ENCODE measurements at places on chromosomes 1 and 21.

- peak; percentile 45 for DNase-seq
Observed at GRCh38 chr1:117674521-117675400, 68.9 kb downstream of the TENT5C start.

DNA sequence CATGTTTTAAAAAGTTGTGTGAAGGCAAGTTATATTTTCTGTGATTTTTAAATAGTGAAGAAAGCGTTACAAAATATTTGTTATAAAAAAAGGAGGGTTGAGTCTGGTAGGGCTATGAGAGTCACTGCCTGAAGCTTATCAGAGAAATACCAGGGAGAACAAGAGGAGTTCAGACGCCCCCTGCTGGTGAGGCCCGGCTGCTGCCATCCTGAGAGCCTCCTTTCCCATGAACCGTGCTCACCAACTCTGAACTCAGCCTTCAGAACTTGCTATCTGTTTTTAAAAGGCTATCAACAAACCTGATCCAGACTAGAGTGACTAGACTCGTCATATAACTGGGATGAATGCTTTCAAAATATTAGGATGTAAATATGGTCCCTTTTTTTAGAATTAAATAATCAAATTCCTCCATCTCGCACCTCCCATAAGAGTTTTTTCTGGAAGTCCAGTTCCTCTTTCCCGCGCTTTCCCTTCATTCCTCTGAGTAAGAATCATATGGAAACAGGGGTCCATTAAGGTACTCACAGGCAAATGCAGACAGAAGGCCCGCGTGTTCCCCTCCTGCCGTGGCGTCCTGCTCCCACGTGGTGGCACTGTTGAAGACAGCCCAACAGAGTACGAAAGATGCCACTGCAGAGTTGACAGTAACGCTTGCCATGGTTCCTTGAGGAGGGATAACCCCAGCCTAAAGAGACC is 26.2 kb upstream of the SPATA6 start:
- DNase-seq: peak; percentile 33

GRCh38 chr1:110538075-110538474 is 19.1 kb upstream of the KCNA10 start:
- DNase-seq: no peak

DNA sequence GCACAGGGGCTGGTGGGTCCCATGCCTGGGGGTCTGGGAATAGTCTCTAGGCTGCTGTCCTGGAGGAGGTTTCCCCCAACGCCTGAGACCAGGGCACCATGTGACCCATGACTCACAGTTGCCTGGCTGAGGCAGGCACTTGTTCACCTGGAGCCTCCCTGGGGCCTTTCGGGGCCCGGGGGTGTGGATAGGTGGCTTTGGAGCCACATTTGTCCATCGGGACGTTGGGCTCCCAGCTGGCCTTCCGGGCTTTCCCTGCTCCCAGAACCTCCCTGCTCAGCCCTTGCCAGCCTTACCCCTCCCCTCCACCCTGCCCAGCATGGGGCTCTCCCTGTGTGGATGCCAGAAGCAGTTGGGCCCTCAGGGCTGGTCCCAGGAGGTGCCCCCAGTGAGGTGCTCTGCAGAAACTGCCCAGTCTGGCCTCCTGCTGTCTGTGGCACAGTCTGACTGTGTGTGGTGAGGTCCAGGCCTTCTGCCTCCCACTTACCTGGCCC is 14.2 kb downstream of the COL6A1 start:
- DNase-seq: no peak

DNA sequence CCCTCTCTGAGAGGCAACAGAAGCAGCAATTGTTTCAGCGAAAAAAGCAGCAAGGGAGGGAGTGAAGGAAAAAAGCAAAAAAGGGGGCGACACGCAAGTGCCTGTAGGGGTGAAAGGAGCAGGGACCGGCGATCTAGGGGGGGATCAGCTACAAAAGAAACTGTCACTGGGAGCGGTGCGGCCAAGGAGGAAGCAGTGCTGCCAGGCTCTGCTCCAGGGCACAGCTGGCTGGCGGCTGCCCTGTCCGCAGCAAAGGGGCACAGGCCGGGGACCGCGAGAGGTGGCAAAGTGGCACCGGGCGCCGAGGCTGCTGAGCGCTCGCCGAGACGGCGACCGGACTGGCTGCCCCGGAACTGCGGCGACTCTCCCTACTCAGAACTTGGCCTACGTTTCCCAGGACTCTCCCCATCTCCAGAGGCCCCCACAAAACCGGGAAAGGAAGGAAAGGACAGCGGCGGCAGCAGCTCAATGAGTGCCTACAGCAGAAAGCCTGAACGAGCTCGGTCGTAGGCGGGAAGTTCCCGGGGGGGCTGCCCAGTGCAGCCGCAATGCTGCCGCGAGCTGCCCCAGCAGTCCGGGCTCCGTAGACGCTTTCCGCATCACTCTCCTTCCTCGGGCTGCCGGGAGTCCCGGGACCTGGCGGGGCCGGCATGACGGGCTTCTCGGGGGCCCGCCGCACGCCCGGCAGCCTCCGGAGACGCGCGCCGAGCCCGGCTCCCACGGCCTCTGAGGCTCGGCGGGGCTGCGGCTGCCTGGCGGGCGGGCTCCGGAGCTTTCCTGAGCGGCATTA is 1.0 kb upstream of the CDKN2C start:
- DNase-seq: peak; percentile 31

All from effector CD4-positive, alpha-beta T cell (primary cell).